Activated T-cell treated with anti-CD3 and anti-CD28 coated beads, Interleukin-2, amount 50 U/mL, for 72 hours (primary cell): ENCODE measurements at places on chromosomes 2 and 18.

DNA sequence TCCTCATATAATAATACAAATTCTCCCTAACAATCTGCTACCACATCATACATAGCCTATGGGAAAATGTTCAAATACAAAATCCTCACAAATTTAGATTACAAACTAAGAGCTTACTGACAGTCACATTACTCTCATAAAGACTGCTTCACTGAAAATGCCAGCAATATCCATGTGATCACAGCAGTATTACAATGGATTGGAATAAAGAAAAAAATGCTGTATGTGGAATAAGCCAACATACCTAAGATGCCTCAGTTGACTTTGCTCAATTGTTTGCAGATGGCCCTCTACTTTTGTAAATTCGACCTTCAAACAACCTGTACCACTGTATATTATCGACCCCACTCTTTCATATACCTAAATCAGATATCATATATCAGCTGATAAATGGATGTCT lies 88.7 kb downstream of the DYM start:
- DNase-seq: no peak

DNA sequence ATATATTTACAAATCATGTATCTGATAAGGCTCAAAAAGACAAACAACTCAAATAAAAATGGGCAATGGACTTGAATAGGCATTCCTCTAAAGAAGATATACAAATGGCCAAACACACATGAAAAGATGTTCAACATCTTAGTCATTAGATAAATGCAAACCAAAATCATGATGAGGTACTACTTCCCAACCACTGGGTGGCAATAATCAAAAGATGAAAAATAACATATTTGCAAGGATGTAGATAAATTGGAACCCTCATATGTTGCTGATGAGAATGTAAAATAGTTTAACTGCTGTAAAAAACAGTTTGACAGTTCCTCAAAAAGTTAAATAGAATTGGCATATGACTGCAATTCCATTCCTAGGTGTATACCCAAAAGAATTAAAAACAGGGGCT lies 132.3 kb downstream of the TTC32 start:
- DNase-seq: no peak

DNA sequence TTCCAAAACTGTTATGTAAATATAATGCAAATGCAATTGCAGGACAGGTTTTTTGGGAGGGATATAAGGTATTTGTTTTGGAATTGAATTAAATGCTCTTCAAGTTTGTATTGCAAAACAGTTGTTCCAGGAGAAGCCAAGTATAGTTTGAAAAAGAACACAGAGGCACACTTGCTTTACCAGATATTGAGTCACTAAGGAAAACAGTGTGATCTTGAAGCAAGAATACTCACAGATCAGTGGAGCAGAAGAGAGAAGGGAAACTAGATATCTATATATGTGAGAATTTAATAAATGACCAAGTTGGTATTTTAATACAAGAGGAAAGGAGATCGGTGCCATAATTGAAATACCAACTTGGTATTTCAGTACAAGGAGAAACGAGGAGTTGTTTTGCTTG lies 178.9 kb downstream of the CAPN13 start:
- DNase-seq: no peak

GRCh38 chr2:127771756-127772155 lies 39.2 kb downstream of the WDR33 start:
- DNase-seq: no peak

DNA sequence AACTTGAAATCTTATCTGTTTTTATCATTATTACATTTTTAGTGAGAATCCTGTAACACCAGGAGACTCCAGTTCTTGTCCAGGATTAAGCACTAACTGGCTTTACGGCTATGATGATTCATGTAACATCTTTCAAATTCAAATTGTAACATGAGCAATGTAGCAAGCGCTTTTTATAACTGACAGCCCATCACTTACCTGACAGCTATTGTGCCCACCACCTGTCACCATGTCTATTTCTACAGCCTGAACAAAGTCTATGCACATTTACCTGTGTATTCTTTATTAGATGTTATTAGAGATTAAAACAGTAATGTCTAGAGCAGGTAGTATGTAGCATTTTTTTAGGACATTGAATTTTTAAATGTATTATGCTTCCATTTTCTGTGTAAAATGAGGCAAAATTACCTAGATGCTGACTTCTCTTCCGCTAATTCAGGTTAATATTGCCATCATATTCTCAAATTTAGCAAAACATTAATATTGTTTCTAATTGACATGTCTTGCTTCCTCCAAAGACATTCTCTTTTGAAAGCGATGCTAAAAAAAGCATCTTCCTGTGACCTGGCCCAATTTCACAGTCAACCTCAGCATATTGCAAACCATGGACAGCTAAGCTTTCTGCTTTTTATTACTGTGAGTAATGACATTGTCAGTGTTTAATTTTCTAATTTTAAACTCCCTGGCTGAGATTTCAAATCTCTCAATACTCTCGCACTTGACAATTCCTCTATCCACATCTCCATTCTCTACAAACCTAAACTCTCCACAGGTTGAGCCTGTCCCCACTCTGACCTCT lies 37.8 kb downstream of the RIT2 start:
- DNase-seq: no peak

- no peak for DNase-seq
Measured at GRCh38 chr2:46034535-46034934, 262.7 kb upstream of the EPAS1 start.

GRCh38 chr18:75517286-75517685 lies 89.8 kb upstream of the SMIM21 start:
- DNase-seq: no peak

DNA sequence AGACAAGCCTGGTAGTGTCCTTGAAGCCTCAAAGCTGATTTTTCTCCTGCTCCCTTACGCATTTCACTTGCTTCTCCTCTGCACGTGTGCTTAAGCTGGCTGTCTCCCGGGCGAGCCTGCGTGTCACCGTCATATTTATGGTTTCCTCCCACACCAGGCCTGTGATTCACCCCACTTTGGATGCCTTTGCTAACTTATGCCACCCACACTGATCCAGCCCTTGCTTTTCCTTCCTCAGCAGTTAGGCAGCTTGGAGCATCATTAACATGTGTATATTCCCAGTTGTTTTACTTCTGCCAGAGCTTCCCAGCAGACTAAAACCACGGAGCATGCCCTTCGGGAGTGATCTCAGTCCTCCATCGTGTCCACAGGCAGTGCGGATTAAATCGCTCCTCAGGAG lies 2.2 kb downstream of the ST3GAL5 start:
- peak; percentile 59 for DNase-seq

- no peak for DNase-seq
Measured at GRCh38 chr2:174593041-174593440, 4.6 kb downstream of the WIPF1 start.
